ENCODE measurements at places on chromosomes 6 and 20. TPM values are rescaled to one million over a fixed set of nuclear protein-coding genes. Genes with fewer than 3 reads are reported as not detected.

Gene PRSS16
- 5.3 TPM for total RNA-seq

DNA sequence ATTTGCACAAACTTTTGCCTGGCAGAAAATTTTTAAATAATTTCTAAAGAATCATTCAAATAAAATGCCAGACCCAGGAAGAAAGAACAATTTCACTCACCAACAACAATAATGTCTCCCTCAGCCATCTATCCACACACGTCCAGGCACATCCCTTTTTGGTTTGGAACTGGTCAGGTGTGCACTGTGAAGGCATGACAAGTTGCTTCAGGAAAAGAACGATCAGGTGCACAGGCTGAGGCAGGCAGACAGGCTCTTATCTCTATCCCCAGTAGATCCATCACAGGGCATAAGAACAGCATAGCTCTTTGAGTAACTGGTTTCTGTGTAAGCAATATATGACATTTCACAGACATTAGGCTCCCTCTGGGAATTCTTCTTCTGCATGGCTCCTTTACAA is 18.1 kb upstream of the NXT1 start:
- no peak for DNase-seq

DNA sequence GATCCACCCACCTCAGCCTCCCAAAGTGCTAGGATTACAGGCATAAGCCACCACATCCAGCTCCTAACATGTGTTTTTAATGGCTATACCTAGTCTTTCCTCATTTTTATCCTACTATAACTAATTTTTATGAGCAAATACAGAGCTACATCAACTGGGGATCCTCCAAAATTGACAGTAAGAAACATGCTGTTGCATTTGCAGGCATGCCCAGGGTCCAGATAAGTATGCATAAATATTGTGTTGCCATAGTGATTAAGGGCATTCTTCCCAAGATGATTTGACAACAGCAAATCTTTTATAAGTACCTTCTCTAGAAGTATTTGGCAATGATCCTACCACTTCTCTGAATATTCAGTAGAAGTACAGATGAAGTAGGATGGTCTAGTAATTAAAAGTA is 41.9 kb upstream of the MOXD1 start:
- no peak for DNase-seq

DNA sequence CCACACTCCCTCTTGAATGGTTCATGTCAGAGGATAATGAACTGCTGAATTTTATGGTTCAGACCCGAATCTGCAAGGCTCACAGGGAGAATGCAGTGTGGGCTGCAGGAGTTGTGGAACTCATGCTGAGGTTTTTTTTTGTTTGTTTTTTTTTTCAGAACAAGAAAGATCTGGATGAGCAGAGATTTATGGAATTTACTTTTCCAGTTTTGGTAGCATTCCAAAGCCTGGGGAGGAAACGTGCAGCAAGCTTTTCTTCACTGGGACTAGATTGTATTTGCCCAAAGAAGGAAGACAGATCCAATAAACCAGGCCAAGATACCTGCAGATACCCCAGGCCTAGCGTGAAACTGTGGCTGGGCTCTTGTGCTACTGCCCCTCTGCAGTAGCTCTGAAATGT is 223.9 kb upstream of the TAB2 start:
- no peak for DNase-seq
